ENCODE measurements at places on chromosomes 5 and 9. TPM values are rescaled to one million over a fixed set of nuclear protein-coding genes. Genes with fewer than 3 reads are reported as not detected.

Gene GPSM1
- 4.5 TPM for total RNA-seq

Gene SLC2A8
- 26.0 TPM for total RNA-seq

Gene GPR151
- not detected for total RNA-seq

Gene DIPK1B
- total RNA-seq: not detected

Gene OR1N2
- not detected for total RNA-seq
